AG04449 (cell line): ENCODE measurements at places on chromosomes 3 and 15.

GRCh38 chr15:80878242-80878866 lies 99.2 kb downstream of the CEMIP start:
- DNase-seq = no peak

- no peak for DNase-seq
Observed at GRCh38 chr3:159904455-159904854, 84.2 kb upstream of the IL12A start.

- DNase-seq = no peak
Observed at GRCh38 chr3:33000691-33001385, 49.4 kb downstream of the CCR4 start.

- DNase-seq = no peak
Observed at GRCh38 chr3:50830451-50830850, 155.7 kb downstream of the DOCK3 start.
